ENCODE measurements at places on chromosomes 2 and 18.

GRCh38 chr18:2589345-2590068, 18.1 kb downstream of the NDC80 start:
- no peak for DNase-seq

- DNase-seq: no peak
Measured at GRCh38 chr2:71129114-71129901, 721 bp downstream of the MCEE start.

GRCh38 chr18:5237723-5238370, 40.8 kb upstream of the AKAIN1 start:
- peak; percentile 86 for DNase-seq

- DNase-seq: no peak
Measured at GRCh38 chr18:10085416-10085815, 171.6 kb downstream of the VAPA start.

DNA sequence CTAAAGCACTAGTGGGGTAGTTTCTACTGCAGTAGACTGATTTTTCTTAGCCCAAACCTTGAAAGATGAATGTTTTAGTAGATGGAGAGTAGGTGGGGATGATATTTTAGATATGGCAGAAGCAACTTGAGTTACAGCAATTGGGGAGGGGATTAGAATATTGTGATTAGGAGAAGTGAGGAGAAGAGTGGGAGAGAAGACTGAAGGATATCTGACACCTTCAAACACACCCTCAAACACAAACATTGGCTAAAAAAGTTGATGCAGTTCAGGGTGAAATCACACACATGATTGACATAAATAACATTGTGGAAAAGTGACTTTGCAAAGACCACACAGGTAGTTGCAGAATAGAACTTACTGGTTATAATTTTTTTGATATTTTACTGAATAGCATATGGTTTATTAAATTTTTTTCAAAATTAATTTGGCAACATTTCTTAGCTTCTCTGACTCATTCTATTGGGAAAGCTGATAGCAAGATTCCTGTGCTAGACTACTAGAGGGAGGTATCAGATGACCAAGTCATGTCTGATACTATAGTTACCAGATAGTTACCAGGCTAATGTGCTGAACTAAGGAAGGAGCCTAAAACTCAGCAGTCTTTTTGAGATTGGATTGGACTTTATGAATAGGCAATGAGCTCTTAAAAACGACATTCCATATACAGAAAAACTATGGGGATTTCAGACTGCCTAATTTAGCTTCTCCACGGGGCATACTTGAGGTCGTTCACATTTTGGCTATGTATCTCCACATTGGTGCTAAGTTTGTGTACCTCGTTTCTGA, 73.0 kb downstream of the ACTR3 start:
- DNase-seq: no peak

GRCh38 chr18:8785261-8785660, 79.9 kb downstream of the MTCL1 start:
- no peak for DNase-seq

- no peak for DNase-seq
Measured at GRCh38 chr2:134011936-134012586, 241.8 kb upstream of the MGAT5 start.

DNA sequence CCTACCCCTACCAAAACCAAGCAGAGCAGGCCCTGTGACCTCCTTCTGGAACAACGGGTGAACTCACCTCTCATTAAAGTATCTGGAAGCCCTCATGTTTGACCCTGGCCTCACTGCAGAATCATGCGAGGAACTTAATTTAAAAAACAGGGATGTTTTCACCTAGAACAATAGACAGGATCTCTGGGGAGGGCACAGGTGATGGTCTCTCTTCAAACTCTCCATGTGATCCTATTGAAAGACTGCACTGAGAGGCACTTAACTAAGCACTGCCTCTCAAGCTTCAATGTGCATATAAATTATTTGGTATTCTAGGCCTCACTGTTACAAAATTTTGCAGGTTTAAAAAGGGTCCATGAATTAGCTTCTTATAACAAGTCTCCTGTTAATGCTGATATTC, 7.5 kb downstream of the ZNF519 start:
- no peak for DNase-seq

- DNase-seq: no peak
Measured at GRCh38 chr18:12598181-12598930, 59.6 kb downstream of the SPIRE1 start.

DNA sequence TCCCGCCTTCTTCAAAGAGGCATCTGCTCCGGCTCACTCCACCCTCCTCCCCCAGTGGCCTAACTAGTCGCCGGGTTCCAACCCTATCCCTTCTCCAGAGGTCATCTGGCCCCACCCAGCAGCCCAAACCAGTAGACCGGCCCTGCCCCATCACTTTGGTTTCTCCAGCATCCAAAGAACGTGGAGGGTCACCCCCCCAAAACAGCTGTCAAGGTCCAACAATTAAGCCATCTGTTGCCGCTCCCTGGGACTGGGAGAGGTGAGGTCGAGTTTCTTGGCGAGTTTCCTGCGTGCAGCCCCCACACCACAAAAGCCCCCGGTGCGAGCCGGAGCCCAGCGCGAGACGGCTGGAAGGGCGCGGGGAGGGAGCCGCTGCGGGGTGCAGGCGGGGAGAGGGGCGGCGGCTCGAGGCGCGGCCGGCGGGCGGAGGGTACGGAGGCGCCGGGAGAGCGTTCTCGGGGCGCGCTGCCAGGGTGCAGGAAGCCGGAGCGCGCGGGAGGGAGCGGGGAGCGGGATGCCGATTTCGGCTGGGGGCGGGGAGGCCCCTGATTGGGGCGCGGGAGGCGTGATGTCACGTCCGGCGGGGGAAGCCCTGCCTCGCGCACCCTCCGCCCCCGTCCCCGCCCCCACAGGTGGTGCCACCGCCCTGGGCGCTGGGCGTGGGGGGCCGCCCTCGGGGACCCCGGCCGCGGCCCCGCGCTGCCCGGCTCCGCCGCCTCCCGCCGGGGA, 571 bp upstream of the GPC1 start:
- peak; percentile 52 for DNase-seq

GRCh38 chr2:165056564-165056963, 101.2 kb upstream of the SLC38A11 start:
- no peak for DNase-seq

- DNase-seq: no peak
Measured at GRCh38 chr18:31857526-31858106, 85.3 kb downstream of the TRAPPC8 start.

- DNase-seq: no peak
Measured at GRCh38 chr2:187577310-187577709, 23.1 kb upstream of the TFPI start.

DNA sequence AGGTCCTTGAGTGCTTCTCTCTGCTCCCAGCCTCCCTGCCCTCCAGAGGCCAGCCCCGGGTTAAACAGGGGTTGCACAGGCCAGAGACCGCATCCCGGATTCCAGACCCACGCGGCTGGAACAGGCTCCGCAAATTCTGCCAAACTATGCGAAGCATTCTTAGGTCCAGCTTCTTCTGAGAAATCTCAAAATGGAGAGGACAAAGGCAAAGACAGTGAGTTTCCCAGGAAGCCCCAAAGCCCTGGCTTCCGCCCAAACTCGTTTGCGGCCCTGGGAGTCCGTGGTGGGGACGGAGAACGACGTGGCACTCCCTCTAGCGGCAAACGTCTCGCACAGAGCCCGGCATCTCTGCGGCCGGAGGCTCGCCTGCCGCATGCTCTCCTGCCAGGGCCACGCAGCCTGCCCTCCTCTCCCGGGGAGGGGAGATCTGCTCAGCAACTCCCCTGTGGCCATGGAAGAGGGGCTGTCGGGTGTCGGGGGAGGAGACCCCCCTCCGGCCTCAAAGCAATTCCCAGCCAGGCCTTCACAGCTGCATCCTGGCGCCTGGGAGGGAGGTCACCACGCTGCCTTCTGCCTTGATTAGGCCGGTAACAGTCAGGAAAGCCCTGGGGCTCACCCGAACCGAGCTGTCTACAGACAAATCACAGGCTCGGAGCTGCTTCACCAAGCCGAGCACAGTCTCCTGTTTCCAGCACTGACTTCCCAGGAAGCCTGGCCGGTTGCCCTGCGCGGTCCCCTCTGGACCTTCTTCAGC, 33.4 kb upstream of the KLHL29 start:
- DNase-seq: peak; percentile 9

- no peak for DNase-seq
Measured at GRCh38 chr2:231182513-231182899, 15.9 kb upstream of the ARMC9 start.

- no peak for DNase-seq
Measured at GRCh38 chr2:23706613-23707078, 220.3 kb downstream of the ATAD2B start.

DNA sequence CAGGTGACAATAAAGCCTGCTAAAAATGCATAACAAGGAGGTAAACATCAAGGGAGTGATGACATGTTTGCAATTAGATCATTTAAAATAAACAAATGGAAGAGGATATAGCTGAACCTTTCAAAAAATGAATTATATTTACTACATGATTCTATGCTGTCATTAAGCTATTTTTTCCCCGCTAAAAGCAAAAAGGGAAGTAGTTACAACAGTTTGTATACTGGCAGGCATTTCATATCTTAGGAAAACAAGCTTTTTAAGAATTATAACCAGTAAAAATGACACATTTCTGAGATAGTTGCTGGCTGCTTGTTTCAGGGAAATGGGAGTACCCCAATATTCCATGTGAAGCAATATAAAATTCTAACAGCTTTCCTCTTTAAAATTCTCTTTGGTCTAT, 89.1 kb upstream of the ITGB6 start:
- DNase-seq: no peak

- DNase-seq: no peak
Measured at GRCh38 chr18:58779529-58779928, 85.1 kb upstream of the ZNF532 start.

GRCh38 chr2:219744066-219744465, 116.6 kb downstream of the SLC4A3 start:
- no peak for DNase-seq

GRCh38 chr2:165790466-165790865, 3.6 kb downstream of the GALNT3 start:
- no peak for DNase-seq

- DNase-seq: peak; percentile 22
Measured at GRCh38 chr2:72129681-72130340, 17.9 kb downstream of the CYP26B1 start.

DNA sequence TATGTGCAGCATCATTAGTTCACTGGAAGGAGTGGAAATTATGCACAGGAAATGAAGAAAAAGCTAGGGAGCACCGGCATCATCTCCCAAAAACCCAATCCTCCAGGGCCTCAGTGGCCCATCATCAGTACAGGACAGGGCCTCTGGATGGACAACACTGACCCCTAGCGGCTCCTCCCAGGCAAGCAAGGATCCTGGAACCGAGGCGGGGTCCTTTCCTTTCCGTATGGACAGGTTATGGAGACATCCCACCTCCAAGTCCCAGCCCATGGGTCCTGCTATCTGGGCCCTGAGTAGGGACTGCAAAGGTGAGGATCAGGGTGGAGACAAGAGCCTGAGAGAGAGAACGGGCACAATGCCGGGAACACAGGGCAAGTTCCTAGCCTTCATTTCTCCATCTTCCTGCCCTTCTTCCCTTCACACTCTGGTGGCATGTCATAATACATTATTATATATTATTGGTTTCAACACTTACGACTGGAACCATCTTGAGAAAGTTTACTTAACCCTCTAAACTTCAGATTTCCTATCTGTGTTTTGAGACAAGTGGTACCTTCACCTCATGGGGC, 68.2 kb downstream of the ZNF516 start:
- DNase-seq: no peak

DNA sequence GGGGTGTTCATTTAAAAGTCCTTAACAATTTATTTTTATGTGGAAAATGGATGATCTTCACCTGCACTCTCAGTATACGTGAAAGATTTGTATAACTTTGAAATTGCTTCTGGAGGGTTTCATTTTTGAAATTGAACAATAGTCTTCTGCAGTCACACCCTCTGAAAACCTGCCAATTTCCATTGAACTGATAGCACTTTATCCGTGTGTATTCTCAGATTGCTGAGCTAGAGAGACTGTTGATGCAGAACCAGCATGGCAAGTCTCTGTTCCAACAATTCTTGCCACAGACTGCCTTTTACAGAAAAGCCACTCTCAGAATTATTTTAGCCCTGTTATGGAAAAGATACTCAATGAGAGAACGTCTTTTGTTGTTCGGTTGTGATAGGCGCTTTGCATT, 6.6 kb upstream of the GULP1 start:
- no peak for DNase-seq

GRCh38 chr2:235135990-235136561, 184.3 kb downstream of the SH3BP4 start:
- DNase-seq: peak; percentile 50

DNA sequence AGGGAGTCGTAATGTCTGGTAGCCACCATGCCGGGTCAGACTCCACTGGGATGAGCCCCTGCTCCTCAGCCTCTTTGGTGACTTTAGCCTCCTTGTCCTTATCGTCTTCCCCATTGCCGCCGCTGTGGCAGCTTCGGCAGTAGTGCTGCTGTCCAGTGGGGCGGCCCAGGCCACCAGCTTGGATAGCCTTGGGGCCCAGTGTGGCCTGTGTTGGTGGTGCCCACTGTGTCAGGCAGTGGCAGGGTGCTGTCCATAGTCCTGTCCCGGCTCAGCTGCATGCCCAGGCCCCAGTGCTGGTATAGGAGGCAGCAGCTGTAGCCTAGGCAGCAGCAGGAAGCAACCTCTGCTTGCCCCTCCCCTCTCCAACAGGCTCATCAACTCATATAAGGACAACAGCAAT, 197.1 kb upstream of the RAB12 start:
- DNase-seq: no peak

- no peak for DNase-seq
Measured at GRCh38 chr2:195411219-195411687, 245.8 kb upstream of the SLC39A10 start.

DNA sequence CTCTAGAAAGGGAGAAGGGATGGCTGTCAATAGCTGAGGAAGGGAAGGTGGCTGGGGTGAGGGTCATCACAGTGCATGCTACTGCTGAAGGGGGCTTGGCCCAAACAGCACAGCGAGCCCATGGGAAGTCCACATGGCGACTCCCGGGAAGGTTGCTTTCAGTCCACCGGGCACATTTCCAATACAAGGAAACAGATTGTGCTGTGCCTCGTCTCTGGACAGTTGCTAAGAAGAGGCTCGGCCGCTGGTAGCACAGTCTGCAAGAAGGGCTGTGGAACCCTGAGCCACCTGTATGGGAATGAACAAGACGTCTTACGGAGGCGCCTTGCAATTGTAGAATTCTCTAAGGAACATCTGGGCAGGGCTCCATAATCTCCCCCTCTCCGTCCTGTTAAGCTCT, 123.1 kb downstream of the CELF4 start:
- DNase-seq: no peak

GRCh38 chr2:15584767-15585469, 6.8 kb upstream of the DDX1 start:
- no peak for DNase-seq

All from NCI-H446 (cell line).